Panc1 (cell line): ENCODE measurements at places on chromosomes 4 and X.

- DNase-seq, result no peak
Measured at GRCh38 chr4:178553201-178553600, 1111.0 kb upstream of the AGA start.

DNA sequence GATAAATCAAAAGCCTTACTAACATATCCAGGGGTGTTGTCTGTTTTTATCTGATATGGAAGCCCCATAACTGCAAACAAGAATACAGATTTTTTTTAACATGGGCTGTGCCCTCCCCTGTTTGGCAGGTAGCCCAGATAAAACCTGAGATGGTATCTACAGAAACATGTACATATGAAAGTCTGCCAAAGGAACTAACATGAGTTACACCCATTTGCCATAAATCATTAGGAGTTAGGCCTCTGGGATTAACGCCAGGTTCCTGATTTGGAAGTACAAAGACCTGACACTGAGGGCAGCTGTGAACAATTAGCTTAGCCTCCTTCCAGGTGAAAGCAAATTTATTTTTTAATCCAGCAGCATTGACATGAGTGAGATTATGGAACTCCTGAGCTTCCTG is 264.3 kb downstream of the TECRL start:
- DNase-seq, result no peak

DNA sequence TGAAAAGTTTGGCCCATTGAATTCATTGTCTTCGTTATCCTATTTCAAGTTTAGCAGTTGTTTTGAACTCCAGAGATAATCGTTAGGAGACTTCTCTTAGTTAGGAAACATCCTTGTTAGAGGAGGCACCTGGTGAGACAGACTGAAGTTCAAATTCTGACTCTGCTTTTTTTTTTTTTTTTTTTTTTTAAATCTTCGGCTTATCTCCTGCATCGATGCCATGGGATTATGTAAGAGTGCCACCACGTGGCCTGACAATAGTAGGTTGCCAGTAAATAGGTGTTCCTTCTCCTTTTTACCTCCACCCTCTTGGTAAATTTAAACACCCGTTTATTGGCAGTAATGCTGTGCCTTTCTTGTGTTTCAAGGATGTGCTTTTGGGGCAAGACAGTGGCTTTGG is 149.3 kb downstream of the SOWAHB start:
- no peak for DNase-seq

GRCh38 chrX:69133921-69134542 is 31.2 kb downstream of the PJA1 start:
- no peak for DNase-seq

GRCh38 chr4:158814636-158815330 is 46.0 kb downstream of the FNIP2 start:
- DNase-seq, result no peak

- no peak for DNase-seq
Measured at GRCh38 chr4:48944252-48944651, 37.7 kb upstream of the OCIAD2 start.

- no peak for DNase-seq
Measured at GRCh38 chr4:8320386-8320750, 50.8 kb downstream of the HTRA3 start.

- DNase-seq, result no peak
Measured at GRCh38 chrX:124502166-124502565, 155.8 kb downstream of the SH2D1A start.

DNA sequence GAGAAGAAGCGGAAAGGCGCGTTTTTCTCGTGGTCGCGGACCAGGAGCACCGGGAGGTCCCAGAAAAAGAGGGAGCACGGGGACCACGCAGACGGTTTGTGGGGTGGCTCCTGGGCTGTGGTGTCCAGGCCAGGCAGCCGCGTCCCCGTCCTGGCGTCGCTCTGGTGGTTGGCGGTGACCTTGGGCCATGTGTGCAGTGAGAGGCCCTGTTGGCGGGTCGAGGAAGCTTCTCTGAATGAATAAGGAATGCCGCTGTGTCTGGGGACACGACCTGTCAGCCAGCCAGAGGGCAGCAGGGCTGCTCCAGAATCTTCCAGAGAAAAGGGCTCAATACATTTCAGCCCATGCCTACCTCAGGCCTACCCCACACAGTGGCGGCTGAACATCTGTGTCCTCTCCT is 24.3 kb upstream of the HGFAC start:
- no peak for DNase-seq

DNA sequence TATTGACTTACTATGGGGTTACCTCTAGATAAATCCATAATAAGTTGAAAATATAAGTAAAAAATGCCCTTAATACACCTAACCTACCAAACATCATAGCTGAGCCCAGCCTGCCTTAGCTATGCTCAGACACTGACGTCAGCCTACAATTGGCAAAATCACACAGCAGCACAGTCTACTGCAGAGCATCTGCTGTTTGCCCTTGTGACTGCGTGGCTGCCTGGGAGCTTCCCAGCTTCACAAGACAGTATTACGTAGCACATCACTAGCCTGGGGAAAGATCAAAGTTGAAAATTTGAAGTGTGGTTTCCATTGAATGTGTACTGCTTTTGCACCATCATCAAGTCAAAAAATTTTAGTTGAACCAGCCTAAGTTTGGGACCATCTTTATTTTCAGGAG is 8.8 kb downstream of the HTT-AS start:
- DNase-seq, result no peak

- no peak for DNase-seq
Measured at GRCh38 chr4:156710365-156711192, 261.0 kb downstream of the PDGFC start.

DNA sequence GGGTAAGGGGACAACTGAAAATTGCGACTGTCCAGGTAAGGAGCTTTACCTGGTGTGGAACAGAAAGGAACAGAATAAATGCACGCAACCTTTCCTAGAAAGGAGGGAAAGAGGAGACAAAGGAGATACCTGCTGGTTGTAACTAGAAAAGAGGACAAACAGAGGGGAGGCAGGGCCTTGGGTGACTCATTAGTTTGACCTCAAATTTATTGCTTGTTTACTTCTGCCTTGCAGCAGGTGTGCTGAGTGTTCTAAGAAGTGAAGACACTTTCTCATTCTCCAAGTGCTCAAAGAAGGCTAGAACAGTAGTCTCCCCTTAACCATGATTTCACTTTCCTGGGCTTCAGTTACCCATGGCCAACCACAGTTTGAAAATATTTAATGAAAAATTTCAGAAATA is 123.1 kb upstream of the BOD1L1 start:
- DNase-seq, result no peak

- DNase-seq, result no peak
Measured at GRCh38 chrX:132883358-132883915, 75.0 kb downstream of the HS6ST2 start.

DNA sequence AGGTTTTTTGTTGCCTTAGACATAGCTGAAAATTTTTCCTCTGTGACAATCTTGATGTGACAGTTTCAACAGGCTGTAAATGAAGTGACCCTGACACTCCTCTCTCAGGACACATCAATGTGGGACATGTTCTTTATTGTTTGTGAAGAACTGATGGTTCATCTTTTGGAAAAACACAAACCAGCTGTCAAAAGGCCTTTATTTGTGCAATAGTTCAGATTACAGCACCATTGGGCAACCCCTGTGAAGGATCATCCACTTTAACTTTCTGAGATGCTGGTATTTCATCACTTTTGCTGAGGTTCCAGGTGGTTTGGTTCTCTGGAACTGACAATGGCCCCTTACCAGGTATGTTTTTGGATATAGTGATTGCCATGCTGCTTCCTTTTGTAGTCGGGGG is 40.3 kb downstream of the OSTC start:
- no peak for DNase-seq

GRCh38 chr4:57719456-57719855 is 609.3 kb upstream of the IGFBP7 start:
- no peak for DNase-seq

DNA sequence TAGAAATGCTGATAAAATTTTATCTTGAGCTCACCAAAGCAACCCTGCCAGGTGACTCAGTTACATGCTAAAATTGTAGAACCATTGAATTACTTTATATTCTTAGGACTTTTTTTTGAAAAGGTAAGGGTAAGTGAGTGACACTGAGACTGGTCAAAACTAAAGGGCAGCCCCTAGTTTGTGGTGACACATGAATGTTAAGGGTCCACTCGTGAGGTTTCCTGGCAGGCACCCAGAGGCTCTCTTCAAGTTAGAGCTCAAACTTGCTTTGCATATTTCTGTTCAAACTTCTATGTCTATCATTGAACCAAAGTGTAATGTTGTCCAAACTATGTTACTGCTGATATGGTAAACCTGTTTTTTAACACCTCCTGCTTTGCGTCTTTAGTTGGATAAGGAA is 30.5 kb downstream of the TMPRSS11D start:
- no peak for DNase-seq
